ENCODE measurements at places on chromosomes 1 and 21.

- DNase-seq: no peak
These were observed 17.2 kb downstream of the DAP3 start for GRCh38 chr1:155706139-155706538.

DNA sequence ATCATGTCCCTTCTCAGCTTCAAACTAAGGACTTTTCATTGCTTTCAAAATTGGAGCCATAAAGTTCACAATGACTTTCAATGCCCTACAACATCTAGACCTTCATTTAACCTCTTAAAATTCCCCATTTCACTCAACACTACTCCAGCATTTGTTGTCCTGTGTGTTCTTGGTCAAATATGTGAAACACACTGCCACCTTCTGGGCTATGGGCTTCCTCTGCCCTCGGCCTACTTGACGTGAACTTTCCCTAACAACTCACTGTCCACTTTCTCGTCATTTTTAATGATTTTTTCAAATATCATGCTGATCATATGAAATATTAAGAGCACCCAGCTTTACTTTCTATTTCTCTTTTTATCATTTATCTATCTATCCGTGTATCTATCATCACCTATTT, 2018.4 kb downstream of the NCAM2 start:
- no peak for DNase-seq

GRCh38 chr1:76129731-76130130, 55.2 kb downstream of the ST6GALNAC3 start:
- no peak for DNase-seq

GRCh38 chr21:42250422-42251403, 31.8 kb downstream of the ABCG1 start:
- no peak for DNase-seq

- no peak for DNase-seq
These were observed 302.2 kb downstream of the GRIK1 start for GRCh38 chr21:29637553-29637952.

GRCh38 chr21:25326181-25326580, 281.1 kb downstream of the MRPL39 start:
- DNase-seq: no peak

GRCh38 chr1:104189207-104189606, 439.5 kb downstream of the AMY1C start:
- DNase-seq: no peak

DNA sequence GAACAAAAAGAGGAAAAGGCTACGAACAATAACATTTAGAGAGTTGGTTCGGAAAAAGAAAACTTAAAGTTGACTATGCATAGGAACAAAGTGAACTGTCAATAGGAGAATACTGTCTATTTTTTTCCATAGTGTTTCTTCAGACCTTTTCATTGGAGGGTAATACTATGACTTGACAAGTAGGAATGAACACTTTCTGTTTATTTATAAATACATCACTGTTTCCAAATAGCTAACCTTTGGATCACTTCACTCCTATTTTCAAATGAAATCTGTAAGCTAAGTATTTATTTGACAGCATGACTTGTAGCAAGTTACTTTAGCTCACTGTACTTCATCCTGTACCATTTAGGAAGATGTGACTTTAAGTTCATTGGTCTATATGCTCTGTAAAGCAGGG, 221.3 kb downstream of the COL24A1 start:
- no peak for DNase-seq

GRCh38 chr21:36691555-36692041, 7.3 kb upstream of the SIM2 start:
- no peak for DNase-seq

DNA sequence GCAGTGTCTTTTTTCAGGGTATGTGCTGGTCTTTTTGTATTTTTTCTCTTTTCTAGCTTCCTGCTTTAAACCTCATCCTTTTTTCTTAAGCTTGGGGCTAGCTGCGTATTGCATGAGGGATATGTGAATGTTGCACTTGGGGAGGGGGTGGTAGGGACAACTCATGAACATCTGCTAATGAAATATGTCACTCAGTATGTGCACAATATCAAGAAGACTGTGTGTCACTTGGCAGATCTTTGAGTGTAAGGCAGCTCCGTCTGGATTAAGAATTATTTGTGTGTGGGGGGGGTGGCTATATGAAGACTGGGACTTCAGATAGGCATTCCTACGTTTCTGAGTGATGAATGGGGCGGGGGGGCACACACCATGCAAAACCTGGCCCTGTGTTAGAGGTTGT, 170.4 kb upstream of the CACNA1E start:
- no peak for DNase-seq

GRCh38 chr1:64046891-64047290, 156.5 kb upstream of the UBE2U start:
- no peak for DNase-seq

GRCh38 chr1:104125970-104126369, 376.3 kb downstream of the AMY1C start:
- DNase-seq: no peak

- no peak for DNase-seq
These were observed 17.6 kb upstream of the ARF1 start for GRCh38 chr1:228064741-228065542.

DNA sequence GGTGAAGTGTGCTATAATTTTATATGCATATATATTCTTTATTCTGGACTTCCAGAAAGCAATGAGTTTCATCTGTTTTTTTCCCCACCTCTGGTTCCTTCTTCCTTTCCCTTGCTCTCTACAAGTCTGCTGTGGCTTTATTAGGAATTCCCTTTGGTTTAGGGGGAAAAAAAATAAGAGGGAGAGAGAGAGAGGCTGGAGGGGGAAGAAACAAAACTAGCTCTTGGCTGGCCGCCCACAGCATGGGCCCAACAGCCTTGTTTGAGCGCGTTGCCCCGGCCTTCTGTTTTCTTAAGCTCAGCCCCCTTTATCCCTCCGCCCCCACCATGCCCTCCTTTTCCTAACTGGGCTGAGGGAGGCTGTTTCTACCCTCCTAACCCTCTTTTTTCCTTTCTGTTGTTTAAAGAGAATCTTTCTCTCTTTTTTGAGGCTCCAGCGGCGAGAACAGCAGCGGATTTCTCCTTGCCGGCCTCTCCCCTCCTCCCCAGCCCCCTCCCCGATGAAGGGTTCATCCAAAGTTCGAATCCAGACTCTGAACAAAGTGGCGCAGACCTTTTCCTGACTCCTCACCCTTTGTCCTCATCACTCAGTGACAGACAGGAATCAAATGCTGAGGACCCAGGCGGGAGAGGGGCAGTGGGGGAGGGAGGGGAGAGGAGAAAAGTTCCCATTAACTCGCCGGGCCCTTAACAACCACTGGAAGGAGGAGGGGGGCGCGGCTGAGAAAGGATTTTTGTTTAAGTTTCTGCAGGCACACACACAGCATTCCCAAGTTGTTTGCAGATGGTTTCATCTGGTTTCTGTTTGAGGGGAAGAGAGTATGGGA, 29.7 kb downstream of the PBX1 start:
- DNase-seq: no peak

- DNase-seq: no peak
These were observed 664.3 kb downstream of the ADGRL2 start for GRCh38 chr1:82465024-82465423.

DNA sequence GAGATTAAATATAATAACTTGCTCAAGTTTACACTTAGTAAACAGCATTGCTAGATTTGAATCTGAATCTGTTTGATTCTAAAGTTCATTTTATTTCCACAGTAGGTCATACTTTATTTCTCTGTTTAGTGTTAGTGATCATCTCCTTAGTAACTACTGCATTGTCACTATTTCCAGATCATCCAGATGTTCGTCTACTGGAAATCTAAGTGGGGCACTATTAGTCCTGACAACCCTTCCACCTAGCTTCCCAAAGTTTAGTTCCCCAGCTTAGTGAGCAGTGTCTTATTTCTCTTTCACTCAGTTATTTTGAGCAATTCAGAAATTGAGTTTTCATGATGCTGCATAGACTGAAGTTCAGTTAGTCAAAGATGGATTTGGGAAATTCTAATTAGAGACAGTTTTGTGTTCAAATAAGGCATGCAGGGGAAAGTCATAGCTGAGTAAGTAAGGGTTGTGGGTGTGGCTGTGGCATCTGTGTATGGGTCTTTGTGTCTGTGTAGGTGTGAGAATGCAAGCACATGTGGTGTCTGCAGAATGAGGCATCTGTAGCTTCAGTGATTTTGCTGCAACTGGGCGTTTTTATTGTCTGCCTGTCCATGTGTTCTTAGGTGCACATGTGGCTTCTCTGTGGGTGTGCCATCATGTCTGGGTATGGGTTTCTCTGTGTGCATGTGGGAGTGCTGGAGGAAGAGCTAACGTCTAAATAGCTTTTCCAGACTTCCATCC, 107.3 kb downstream of the NTMT2 start:
- no peak for DNase-seq

DNA sequence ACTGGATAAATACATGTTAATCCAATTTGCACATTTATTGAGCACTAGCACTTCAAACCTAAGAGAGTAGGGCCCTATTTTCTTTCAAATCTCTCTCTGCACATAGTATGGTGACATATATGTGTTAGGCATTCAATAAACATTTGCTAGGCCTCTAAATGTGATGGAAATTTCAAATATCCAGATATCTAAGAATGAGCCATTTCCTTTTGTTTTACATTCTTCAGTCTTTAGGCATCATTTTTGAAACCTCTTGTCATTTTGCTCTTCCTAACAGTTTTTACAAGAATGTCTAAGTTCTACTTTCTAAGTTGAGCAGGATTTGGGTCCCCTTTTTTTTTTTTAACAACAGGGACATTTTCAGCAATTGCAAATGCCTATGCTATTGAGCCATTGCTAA, 395.7 kb upstream of the ST6GALNAC5 start:
- DNase-seq: no peak

- DNase-seq: no peak
These were observed 246.4 kb upstream of the ADAMTS5 start for GRCh38 chr21:27213303-27213702.

DNA sequence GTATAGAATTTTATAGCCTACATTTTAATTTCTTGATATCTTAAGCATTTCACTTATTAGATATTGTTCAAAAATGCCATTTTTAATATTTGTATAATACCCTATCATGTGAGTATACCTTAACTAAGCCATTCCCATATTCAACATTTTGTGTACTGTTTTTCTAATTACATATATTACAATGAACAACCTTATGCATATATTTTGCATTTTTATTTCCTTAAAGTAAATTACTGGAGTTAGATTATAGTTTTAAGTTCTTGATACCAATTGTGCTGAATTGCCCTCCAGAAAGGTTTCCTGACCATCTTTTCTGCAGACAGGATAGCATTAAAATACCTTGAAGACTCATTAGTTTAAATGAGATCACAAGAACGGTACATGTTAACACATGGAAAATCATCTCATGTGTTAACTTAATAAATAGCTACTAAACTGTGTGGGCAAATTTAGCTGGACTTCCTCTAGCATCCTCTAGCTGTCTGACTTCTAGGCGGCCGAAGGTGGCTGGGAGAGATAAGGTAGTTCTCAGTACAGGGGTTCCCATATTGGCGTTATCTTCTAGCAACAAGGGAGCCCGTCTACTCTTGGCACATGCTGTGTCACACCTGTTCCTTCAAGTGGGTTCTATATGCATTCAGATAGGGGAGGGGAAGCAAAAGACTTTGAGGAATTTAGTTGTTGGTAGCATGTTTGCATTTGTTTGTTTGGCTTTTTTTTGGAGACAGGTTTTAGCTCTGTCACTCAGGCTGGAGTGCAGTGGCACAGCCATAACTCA, 8.9 kb downstream of the DCLRE1B start:
- DNase-seq: no peak

DNA sequence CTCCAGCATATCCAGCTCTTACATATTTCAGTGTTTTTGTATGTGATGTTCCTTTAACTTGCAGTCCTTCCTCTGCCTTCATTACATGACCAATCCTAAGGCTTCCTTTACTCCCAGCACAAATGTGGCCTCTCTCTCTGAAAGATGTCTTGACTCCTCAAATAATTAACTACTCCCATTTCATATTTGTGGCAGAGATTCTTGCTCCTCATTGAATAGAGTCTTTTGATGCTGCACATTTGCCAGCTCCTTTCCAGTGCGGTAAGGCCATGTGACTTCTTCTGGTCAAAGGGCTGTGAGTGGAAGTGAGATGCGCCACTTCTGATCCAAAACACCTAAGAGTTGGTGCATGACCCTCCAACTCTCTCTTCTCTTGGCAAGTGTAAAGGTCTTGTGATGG, 19.1 kb upstream of the LAMC1 start:
- DNase-seq: no peak

All from inflammatory macrophage treated with lipopolysaccharide for 4 hours (primary cell).